CD4-positive, alpha-beta T cell treated with Interleukin-4 for 4 hours (primary cell): ENCODE measurements at places on chromosomes 6 and 20.

DNA sequence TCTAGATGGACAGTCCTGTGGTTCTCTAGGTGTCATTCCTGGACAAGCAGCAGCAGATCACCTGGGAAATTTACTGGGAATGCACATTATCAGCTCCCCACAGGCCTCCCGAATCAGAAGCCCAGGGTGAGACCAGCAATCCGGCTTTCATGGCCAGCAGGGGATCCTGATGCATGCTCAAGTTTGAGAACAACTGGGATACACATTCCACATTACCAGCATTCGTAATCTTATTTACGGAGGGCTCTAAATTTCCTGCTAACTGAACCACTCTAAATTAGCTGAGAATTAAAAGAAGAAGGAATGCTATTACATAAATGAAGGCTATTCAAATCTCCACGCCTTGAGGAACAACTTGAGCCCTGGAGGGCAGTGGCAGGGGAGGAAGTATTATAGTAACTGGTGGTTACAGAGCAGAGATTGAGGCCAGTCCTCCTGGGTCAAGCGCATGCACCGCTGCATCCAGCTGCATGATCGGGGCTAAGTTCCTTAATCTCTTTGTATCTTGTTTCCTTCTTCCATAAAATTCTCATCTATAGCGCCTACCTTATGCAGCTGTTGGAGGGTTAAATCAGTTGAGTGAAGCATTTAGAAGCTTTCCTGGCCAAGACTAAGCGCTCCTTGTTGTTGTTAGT is 403.7 kb downstream of the CDH26 start:
- no peak for DNase-seq

GRCh38 chr6:25290306-25291060 is 11.3 kb downstream of the CARMIL1 start:
- DNase-seq: no peak

GRCh38 chr20:38123021-38123587 is 42.0 kb downstream of the TGM2 start:
- no peak for DNase-seq

DNA sequence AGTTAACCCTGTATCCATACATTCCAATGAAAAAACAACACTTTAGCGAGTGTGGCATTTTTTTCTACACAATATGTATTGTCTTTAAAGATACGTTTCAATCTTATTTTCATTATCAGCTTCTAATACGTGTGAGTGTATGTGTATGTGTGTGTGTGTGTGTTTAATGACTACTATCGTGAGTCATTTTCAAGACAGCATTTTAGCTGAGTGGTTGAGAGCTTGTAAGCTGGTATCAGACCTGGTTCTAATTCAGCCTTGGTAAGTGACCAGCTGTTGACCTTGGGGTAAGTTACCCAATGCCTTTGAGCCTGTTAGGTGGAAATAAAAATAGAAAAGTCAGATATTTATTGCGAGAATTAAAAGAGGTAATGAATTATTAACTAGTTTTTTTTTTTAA is 320.0 kb upstream of the NT5E start:
- DNase-seq: no peak

DNA sequence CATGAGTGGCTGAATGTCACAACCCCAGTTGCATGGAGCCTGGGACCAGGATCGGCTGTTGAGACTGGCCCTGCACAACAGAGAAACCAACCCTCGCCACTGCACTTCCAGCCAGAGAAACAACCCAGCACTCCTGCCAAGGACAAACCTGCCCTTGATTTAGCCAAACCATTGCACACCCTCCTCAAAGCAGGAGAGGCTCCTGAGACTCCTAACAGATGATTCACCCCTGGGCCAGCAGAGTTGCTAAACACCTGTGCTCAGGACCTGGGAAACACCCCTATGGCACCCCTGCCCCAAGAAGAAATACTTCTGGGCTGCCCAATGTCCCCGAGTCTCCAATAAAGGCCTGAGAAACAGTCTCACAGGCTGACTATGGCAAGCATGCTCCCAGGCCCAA is 17.8 kb downstream of the WDR27 start:
- DNase-seq: no peak

DNA sequence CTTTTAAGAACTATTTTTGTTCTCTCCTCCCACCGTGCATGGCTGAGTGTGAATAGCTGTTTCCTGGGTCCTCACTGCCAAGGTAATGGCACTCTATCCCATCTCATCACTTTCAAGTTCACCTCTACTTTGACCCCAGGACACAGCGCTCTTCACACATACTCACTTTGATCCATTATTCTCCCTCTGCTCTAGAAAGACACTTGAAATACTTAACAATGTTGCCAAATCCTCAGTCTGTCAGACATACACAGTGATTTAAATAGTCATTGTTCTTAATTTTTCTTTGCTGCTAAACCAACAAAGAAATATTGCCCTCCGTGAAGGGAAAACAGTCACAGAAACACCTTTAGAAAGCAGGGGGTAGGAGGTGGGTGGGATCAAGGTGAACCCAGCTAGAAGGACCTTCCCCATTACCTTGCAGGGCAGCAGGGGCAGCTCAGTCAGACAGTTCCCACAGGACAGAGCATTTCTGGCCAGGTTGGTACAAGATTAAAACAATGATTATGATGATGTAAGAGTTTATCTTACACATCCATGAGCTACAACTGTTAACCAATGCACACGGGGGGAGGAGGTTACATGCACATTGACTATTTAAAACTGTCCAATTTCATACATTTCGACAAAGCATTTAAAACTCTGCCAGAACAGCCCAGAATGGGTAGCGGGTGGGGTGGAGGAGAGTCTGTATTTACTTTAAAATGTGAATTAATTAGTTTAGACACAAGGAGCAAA is 2.4 kb downstream of the SLC22A23 start:
- DNase-seq: no peak

- no peak for DNase-seq
These were observed 9.4 kb downstream of the CCN5 start for GRCh38 chr20:44724423-44725091.

GRCh38 chr20:36112112-36112511 is 42.4 kb upstream of the EPB41L1 start:
- DNase-seq: no peak

GRCh38 chr6:110703906-110704594 is 111.2 kb downstream of the CDK19 start:
- DNase-seq: no peak

DNA sequence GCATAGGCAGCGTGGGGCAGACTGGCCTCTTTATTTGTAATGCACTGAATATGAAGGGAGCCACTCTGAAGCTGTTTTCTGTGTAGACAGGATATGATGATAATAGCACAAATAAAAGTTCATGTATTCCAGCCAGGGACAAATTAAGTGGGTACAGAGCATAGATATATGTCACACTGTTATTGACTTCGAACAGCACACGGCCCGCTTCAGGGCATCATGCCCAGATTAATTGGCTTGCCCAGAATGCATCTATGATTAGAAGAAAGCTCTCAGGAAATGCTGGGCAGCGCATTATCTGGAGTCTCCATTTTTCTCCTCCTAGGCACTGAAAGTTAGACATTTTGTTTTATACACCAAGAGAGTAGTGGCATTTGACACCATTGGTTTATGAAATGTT is 26.3 kb upstream of the SASH1 start:
- DNase-seq: no peak

GRCh38 chr6:116446399-116446798 is 14.8 kb upstream of the CALHM6 start:
- DNase-seq: no peak

DNA sequence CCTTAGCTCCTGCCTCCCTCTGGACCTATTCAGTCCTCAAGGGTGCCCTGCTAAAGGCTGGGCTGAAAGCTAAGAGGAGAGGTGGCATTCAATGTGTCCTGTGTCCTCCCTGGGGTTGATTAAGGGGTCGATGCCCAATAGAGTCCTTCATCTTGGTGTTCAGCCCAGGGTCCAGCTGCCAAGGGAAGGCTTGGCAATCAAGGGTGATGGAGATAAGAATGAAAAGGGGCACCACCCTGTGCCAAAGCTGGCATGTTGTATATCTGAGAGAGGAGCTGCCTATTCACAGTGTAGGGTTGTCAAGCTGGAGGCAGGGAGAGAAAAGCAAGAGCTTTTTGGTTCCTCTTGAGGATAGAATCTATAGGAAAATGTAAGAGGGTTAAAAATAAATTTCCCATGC is 12.3 kb downstream of the C20orf173 start:
- DNase-seq: no peak

DNA sequence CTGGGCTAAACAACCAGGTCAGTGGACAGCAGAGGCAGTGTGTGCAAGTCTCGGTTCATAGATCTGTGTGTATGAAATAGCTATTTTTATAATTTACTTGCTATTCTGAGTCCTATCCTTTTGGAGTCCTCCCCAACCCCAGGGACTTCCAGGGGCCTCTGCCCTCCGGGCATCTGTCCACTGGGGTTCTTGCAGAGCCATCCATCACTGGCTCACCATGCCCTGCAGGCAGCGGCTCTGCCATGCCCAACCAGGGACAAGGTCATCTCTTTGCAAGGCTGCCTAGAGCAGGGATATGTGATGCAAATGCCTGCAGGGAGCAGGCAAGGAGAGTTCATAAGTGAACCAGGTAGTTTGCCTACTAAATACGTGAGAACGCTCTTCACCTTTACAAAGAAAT is 10.5 kb upstream of the BEND3 start:
- no peak for DNase-seq

- DNase-seq: no peak
These were observed 10.5 kb upstream of the FAM83C start for GRCh38 chr20:35302421-35303335.

DNA sequence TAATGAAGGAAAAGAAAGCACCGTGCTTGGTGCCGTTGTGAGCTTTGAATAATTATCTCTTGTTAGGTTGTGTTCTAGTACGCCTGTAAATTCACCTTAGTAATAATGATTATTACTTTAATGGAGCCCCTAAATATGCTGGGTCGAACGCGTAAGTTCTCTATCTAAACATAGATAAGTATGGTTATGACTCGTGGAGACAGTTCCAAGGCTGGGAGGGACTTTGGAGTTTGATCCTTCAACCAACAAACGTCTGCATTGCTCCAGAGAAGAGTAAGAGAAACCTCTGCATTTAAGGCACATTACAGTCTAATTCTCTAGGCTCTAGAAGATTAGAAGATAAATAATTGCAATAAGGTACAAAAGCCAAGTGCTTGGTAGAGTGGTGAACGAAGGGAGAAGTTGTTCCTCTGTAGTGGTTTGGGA is 514 bp downstream of the ACOT13 start:
- DNase-seq: no peak

DNA sequence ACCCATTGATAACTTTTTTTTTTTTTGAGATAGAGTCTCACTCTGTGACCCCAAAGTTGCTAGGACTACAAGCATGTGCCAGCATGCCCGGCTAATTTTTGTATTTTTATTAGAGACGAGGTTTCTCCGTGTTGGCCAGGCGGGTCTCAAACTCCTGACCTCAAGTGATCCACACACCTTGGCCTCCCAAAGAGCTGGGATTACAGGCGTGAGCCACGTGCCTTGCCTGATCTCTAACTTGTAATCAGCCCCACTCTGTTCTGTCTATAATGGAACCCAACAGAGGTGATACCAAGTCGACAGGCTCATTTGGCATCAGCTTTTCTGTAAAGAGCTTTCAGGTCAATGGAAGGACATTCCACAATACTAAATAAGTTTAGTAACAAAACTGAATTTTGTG is 99.4 kb downstream of the HFE start:
- no peak for DNase-seq

DNA sequence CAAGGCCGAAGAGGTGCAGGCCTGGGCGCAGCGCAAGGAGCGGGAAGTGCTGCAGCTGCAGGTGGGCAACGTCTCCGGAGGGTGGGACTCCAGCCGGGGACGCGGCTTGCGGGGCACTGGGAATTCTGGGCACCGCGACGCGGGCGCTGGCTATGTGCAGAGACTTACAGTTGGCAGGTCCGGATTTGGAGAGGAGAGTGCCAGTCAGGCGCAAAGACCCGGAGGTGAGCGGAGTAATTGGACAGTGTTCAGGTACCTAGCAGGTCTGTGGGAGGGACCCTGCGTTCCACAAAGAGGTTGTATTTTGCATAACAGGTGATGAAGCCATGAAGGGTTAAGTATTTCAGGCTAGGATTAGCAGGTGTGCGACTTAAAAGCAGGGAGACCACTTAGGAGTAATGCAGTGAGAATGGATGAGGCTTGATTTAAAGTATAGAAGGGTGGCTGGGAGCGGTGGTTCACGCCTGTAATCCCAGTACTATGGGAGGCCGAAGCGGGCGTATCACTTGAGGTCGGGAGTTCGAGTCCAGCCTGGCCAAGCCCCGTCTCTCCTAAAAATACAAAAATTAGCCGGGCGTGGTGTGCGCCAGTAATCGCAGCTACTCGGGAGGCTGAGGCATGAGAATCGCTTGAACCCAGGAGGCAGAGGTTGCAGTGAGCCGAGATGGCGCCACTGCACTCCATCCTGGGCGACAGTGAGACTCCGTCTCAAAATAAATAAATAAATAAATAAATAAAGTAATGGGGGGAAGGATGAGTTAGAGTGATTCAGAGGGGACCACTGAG is 1.0 kb downstream of the MRPS26 start:
- no peak for DNase-seq

DNA sequence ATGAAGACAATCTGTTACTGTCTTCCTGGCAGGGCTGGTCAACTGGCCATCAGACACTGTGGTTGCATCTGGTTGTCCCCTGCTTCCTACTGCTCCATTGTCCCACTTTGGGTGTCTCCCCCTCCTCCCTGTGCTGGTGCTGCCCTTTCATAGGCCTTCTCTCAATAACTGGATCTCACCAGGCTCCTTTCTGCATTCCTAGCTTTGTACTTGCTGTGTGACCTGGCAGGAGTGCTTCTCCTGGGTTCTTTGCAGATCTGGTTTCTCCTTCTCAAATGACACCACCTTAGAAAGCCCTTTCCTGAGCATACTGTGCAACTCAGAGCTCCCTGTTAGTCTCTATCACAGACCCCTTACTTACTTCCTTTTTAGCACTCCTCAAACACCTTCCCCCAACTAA is 223.0 kb downstream of the BCKDHB start:
- no peak for DNase-seq

- DNase-seq: no peak
These were observed 102.0 kb downstream of the ADGRB3 start for GRCh38 chr6:68737061-68737460.

GRCh38 chr20:58847463-58847862 is 3.2 kb downstream of the GNAS-AS1 start:
- no peak for DNase-seq

- DNase-seq: no peak
These were observed 16.9 kb downstream of the CST9L start for GRCh38 chr20:23551383-23551782.

GRCh38 chr6:99471638-99472037 is 43.6 kb downstream of the USP45 start:
- no peak for DNase-seq

DNA sequence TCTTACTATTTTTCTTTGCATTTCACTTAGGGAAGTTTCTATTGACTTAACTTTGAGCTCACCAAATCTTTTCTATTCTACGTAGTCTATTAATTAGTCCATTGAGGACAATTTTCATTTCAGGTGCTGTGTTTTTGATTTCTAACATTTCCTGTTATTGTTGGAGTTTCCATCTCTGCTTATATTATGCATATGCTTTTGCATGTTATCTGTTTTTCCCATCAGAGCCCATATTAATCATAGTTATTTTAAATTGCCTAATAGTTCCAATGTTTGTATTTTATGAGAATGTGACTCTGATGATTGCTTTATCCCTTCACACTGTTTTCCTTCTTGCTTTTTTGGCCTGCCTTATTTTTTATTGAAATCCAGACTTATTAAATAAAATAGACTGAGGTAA is 414.5 kb upstream of the OPRM1 start:
- DNase-seq: no peak

GRCh38 chr6:132023490-132023889 is 72.3 kb upstream of the CCN2 start:
- no peak for DNase-seq

GRCh38 chr20:24969186-24970029 is 20.3 kb downstream of the CST7 start:
- no peak for DNase-seq

GRCh38 chr6:109121411-109121810 is 26.1 kb downstream of the CEP57L1 start:
- no peak for DNase-seq
